NCI-H1105 (cell line): ENCODE measurements at places on chromosomes 7 and 10.

GRCh38 chr10:73554721-73555120 lies 36.4 kb downstream of the USP54 start:
- no peak for DNase-seq

DNA sequence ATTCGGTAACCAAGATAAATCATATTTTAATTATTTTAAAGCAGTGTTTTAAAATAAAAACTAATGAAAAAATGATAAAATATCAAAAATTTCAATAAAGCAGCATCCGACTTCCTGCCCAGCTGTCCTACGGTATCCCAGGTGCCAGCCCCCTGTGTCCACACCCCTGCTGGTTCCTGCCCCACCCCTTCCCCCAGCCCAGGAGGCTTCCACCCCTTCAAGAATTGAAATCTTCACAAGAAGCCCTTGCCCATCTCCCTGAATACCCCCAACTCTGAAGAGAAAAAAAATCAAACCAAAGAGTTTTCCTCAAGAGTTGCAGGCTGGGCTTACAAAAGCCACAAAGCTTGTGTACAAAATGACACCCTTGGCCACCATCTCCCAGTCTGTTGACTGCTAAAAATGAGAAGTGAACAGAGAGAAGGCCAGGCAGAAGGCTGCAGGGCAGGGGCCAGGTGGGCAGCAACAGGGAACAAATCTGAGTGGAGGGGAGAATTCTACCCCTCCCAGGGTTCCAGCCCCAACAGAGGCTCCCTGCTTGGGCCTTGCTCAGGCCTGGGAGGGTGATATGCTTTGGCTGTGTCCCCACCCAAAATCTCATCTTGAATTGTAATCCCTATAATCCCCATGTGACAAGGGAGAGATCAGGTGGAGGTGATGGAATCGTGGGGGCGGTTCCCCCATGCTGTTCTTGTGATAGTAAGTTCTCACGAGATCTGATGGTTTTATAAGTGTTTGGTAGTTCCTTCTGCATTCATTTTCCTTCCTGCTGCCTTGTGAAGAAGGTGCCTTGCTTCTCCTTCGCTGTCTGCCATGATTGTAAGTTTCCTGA lies 14.5 kb downstream of the GPRIN2 start:
- DNase-seq, result no peak

DNA sequence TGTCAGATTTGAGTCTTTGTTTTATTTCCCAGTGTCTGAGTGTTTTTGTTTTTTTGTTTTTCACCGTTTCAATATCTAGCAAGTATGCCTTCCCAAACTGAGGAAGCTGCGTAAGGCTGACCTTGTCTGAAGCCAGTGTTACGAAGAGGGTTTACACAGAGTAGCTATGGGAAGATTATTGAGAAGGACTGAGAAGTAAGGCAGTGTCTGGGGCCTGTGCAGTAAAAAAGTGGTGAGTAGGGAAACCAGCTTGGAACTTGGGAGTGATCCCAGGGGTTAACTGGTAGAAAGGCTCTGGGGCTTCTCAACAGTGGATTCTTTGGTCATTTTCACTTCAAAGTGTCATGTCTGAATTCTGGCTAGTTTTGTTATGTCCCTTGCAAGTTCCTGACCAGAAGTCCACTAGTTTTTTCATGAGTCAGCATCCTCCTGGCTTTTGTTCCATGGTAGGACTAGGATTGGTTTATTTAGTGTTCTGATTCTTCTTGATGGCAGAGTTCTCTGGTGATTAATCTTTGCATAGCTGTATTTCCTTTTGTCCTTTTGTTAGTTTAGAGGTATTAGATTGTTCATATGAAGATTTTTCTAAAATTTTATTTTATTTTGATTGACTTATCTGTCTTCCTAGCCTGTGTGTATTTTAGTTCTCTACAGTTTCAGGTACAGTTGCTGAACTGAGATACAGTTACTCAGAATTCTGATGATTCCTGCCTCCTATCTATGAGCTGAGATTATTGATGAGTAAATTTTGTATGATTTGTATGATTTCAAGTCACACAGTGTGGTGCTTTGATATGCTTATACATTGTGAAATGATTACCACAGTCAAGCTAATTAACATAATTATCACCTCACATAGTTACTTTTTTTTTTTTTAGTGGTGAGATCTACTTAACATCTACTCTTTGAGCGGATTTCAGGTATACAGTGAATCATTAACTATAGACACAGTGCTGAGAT lies 19.0 kb downstream of the GARS1 start:
- DNase-seq, result no peak

GRCh38 chr10:49614242-49615198 lies 683 bp downstream of the CHAT start:
- no peak for DNase-seq

GRCh38 chr10:79342811-79343561 lies 4.3 kb upstream of the PPIF start:
- DNase-seq, result no peak

GRCh38 chr7:33649476-33650441 lies 255.6 kb upstream of the BMPER start:
- no peak for DNase-seq

DNA sequence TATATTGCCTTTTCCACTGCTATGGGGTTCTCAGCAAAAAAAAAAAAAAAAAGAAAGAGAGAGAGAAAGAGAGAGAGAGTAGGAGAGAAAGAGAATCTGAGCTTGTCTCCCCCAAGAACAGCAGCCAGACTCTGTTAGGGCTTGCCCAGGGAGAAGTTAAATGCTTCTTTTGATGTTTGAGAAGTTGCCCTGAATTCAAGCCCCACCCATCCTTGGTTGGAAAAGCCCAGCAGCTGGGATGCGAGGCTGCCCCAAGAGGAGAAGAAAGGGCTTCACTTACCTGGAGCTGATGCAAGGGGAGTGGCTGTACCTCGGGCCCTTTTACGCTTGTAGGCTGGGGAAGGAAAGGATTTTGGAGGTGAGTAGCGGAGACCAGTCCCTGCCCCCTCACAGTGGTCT lies 20.9 kb upstream of the MGMT start:
- DNase-seq, result no peak

DNA sequence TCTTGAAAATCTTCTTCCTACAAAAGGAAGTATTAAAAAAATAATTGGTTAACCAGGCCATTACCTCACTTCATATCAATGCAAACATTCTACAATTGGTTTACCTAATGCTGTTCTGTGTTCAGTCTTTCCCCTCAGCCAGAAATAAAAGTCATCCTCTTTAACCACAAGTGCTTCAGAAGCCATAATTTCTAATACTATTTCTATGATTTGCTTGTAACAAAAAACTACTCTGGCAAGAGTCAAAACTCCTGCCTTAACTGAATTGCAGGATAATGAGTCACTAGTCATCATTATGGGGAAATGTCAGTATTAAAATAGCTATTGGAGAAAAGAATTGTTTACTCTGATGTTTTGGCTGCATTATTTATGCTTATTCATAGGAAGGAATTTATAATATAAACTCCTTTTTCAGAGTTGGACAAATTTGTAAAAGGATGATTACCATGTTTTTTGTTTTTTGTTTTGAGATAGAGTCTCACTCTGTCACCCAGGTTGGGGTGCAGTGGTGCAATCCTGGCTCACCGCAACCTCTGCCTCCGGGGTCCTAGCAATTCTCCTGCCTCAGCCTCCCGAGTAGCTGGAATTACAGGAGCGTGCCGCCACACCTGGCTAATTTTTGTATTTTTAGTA lies 55.5 kb upstream of the ODAD2 start:
- no peak for DNase-seq

DNA sequence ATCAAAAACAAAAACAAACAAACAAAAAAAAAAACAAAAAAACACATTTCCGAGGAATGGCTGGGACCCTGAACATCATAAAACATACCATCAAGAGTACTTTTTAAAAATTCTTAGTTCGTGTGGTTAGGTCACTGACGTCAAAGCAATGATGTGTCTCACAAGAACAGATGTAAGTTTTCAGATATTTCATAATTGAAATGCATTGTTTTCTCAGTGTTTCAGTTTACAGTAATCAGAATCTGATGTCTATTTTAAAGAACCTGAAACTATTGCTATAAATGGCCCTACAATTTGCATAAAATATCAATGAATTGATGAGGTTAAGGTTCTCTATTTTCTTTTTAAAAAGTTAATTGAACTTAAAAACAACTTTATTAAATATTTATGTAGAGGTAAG lies 103.7 kb upstream of the HGF start:
- no peak for DNase-seq

- DNase-seq, result peak; percentile 22
Measured at GRCh38 chr7:111486472-111487142, 75.7 kb downstream of the IMMP2L start.

- DNase-seq, result no peak
Measured at GRCh38 chr10:124508907-124509454, 47.4 kb downstream of the LHPP start.

DNA sequence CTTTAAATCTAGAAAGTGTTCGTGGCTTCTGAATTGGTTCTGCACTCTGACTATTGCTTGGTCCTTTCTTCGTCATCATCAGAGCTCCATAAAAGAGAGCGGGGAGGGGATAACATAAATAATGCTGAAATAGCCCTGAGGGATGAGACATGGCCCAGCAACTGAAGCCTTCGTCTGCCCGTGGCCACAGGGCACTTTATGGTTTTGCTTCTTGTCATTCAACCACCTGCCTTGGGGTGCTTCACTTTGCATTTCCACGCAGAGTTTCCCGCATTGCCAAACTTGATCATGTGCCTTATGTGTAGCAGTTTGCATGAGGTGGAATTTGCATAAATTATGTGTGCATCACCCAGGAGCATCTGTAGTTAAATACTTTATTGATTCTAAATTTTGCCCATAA lies 15.9 kb downstream of the GSTO2 start:
- DNase-seq, result no peak

- DNase-seq, result no peak
Measured at GRCh38 chr7:85324145-85324799, 137.4 kb upstream of the SEMA3D start.

GRCh38 chr10:15433850-15434537 lies 62.9 kb upstream of the FAM171A1 start:
- peak; percentile 44 for DNase-seq

- DNase-seq, result peak; percentile 69
Measured at GRCh38 chr7:7424151-7424873, 111.4 kb downstream of the COL28A1 start.

DNA sequence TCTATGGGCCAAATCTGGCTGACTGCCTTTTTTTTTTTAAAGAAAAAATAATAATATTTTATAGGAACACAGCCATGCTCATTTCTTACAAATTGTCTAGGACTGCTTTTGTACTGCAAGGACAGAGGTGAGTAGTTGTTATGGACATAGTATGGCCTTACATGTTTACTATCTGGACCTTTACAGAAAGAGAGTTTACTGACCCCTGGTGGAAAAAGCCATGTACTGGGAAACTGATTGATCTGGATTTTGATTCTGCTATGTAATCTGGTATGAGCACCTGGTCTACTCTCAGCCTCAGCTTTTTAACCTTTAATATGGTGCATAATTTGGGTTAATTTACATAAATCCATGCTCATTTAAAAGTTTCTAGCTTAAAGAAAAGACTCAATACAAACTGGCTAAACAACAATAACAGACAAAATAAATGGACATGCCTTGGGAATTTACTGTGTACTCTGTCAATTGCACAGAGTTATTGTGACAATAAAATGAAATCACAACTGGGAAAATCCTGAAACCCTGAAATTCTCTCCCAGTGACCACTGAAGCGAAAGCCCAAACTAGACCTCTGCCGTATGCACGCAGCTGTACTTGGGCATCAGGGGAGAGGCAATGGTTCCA lies 260.7 kb downstream of the BMPER start:
- DNase-seq, result no peak

- no peak for DNase-seq
Measured at GRCh38 chr7:771234-772004, 44.3 kb upstream of the PRKAR1B start.

DNA sequence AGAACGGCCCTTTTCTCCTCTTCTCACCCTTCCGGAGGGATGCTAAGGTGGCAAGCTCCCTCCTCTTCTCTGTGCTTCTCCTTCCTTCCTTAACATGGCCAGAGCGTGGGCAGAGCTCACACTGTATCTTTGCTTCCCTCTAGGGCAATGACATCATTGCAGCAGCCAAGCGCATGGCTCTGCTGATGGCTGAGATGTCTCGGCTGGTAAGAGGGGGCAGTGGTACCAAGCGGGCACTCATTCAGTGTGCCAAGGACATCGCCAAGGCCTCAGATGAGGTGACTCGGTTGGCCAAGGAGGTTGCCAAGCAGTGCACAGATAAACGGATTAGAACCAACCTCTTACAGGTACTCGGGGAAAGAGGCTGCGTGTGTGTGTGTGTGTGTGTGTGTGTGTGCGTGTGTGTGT lies 36.6 kb downstream of the AP3M1 start:
- no peak for DNase-seq

DNA sequence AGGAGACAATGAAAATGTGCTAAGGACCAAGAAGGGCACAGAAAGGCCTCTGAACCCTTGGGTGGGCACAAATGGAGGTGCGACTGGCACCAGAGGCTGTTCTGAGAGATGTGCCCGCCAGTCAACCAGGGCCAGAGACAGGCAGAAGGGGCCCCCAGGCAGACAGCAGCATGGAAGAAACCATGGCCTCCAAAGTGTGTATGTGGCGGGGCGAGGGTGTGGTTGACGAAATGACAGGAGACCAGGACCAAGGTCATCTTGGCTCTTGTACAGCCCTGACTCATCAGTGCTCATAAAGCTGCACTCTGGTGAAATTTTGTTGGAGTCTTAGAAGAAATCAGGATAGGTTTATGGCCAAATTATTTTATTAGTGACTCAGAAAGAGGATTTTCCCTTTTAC lies 4.0 kb upstream of the MRPS24 start:
- no peak for DNase-seq

GRCh38 chr7:143008007-143008901 lies 18.7 kb downstream of the OR9A2 start:
- DNase-seq, result peak; percentile 63

DNA sequence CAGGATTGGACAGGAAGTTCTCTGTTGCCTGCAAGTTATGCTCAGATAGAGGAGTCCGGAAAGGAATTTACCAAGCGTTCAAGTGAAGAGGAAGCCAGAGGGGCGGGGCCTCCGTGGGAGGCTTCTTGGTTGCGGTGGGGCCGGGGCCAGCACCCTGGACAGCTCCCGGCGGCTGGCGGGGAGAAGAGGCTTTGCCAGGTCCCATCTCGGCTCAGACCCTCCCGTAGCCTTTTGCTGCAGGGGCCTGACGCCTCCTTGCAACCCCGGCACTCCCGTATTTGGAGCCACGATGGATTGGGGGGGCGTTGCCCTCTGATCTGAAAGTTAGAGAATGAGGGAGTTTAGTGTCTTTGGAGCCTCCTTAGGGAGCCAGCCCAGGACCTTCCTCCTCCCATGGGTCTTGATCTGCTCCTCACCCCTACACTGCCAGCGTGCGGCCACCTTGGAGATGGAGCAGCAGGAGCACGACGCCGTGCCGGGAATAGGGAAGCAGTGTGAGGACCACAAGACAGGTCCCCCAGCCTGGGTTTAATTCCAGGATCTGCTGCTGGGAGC lies 3.1 kb upstream of the SLC18A3 start:
- DNase-seq, result no peak

DNA sequence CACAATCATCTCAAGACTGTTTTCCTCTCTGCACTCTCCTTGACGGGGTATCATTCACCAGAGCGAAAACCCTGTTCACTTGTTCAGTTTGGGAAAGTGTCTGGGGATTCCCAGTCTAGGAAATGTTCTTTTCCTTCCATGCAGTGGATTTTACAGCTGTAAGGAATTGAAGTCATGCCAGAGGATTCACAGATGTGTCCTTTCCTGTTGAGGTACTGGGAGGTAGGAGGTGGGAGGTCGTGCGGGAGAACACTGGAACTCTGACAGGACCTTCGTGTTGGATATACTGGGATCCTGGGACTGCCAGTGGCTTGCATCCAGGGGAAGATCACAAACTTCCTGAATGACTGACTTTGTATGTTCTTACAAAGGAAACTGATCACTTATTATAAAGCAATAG lies 185.5 kb downstream of the BMPER start:
- DNase-seq, result no peak
